ENCODE measurements at places on chromosomes 4 and X. TPM values are rescaled to one million over a fixed set of nuclear protein-coding genes. Genes with fewer than 3 reads are reported as not detected.

DNA sequence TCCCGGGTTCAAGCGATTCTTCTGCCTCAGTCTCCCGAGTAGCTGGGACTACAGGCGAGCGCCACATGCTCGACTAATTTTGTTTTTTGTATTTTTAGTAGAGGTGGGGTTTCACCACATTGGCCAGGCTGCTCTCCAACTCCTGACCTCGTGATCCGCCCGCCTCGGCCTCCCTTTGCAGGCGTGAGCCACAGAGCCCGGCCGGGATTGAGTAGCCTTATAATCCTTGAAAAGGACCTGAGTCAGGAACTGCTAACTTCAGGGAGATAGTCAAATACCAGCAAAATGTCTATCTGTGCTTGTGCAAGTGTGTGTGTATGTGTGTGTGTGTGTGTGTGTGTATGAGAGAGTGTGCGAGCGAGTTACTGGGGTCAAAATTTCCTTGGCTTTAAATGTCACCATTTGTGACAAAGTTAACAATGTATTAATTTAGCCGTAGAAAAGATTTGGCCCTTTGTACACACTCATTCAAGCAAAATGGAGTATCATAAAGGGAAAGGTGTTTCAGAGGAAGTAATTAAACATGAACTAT is 1.8 kb upstream of the KDM6A start:
- DNase-seq: no peak

DNA sequence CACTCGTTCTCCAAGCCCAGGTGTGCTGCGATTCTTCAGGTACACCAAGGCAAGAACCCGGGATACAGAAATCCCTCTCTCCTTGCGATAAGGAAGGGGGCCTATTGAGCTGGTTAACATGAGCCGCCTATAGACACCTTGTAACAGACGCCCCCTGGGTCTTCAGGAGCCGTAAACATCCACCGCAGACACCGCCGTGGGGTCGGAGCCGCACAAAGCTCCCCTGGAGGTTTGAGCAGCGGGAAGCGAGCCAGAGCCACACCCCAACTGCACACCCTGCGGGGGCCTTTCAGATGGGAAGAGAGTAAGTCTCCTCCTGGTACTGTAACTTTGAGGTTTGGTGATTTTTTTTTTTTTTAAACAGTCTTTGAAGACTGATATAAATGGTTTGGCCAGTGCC is 46.6 kb downstream of the ZFP42 start:
- no peak for DNase-seq

GRCh38 chr4:177313263-177313662 is 3.6 kb downstream of the NEIL3 start:
- no peak for DNase-seq

Gene PFKFB1
- total RNA-seq: 0.14 TPM

Gene MSN
- total RNA-seq: 402 TPM

Gene ATP11C
- 23.1 TPM for total RNA-seq

All from kidney epithelial cell (primary cell).